ENCODE measurements at places on chromosomes 2 and 18.

DNA sequence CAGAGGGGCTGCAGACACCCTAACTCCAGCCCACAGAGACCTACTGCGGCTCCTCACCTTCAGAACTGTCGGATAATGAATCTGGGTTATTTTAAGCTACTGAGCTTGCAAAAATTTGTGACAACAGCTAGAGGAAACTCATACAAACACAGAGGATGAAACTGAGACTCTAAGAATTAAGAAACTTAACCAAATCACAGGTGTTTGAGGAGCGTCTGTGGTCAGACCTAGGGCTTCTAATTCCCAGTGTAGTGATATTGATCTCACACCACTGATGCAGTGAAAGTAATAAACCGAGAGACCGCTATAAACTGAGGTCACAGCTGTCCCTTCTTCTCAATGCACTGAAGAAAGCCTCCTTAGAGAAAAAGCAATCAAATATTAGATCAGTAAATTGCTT is 110.1 kb downstream of the RGPD3 start:
- no peak for DNase-seq

GRCh38 chr2:126770466-126770865 is 114.5 kb downstream of the GYPC start:
- no peak for DNase-seq

DNA sequence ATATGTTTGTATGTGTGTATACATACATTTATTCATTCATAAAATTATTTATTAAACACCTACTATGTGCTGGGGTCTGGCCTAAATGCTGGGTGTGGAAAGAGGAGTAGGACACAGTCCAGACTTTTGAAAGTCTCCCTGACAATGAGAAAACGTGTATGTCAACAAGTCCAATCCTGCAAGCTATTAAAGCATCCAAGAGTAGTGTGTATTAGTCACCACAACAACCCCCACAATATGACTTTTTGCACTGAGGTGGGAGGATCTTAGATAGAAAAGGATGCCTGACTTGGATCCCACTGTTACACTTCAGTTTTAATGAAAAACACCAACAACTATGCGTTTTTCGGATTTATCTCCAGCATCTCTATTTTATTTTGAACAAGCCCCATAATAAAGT is 446.4 kb downstream of the EPHA4 start:
- DNase-seq, result no peak

DNA sequence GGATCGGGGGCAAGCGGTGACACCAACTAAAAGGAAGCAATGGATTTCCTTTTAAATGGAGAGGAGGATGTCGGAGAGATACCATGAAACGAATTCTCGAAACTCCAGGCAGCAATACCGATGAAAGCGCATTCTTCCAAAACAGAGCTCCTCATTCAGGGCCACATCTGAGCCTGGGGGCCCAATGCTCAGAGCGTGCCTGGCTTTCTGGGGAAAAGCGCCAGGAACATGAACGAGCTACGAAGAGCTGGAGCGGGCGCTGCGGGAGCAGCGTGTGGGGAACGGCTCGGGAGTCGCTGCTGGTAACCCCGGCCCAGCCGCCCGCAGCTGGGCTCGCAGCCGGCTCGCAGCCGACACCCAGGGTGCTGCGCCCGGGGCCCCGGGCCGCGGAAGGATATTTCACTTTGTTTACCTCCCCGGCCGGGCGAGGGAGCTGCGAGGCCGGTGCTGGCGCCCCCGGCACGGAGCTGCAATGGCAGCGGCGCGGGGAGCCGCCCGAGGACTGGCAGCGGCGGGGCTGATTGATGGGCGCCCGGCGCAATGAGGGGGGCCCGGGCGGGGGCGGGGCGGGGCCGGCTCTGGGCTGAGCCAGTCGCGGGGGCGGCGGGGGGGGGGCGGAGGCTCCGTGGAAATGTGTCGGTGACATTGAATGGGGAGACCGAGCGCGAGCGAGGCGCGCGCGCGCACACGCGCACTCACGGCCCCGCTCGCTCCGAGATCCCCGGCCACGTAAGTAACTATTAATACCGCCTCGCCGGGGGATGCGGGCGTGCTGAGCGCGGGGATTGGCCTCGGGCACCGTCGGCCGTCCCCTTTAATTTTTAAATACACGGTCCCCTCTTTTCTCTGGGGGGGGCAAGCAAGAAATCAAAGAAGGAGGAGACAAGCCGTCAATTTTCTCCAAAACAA is at the start of gene TRIB2:
TRIB2 (plus strand) TSS at position 655 of the 909 bp plus-strand sequence. CDS start 1,372 bp downstream, outside the sequence.
- peak; percentile 78 for DNase-seq

GRCh38 chr2:203501873-203502272 is 33.2 kb downstream of the RAPH1 start:
- no peak for DNase-seq

DNA sequence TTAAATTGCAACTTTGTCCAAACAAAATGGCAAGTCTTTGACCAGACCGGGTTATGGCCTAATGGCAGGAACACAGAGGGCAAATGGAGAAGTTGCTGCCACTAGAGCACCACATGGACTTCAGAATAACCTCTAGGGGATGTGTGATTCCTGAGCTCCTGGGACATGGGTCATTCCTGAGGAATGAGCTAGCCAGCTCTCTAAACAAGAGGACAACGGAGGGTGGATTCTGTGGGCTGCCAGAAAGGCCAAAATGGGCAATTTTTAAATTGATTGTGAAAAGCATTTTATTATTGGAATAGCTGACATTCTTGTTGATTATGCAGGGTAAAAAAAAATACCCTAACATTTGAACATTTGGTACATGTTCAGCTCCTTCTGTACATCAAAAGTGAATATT is 109.8 kb upstream of the FZD5 start:
- DNase-seq, result no peak

GRCh38 chr18:23627970-23628369 is 34.7 kb downstream of the ANKRD29 start:
- no peak for DNase-seq

- DNase-seq, result no peak
These were observed 250.8 kb upstream of the CTAGE1 start for GRCh38 chr18:22668496-22668895.

- no peak for DNase-seq
These were observed 111.1 kb downstream of the RIT2 start for GRCh38 chr18:43004421-43004820.

GRCh38 chr2:63669596-63669995 is 80.8 kb downstream of the MDH1 start:
- DNase-seq, result no peak

DNA sequence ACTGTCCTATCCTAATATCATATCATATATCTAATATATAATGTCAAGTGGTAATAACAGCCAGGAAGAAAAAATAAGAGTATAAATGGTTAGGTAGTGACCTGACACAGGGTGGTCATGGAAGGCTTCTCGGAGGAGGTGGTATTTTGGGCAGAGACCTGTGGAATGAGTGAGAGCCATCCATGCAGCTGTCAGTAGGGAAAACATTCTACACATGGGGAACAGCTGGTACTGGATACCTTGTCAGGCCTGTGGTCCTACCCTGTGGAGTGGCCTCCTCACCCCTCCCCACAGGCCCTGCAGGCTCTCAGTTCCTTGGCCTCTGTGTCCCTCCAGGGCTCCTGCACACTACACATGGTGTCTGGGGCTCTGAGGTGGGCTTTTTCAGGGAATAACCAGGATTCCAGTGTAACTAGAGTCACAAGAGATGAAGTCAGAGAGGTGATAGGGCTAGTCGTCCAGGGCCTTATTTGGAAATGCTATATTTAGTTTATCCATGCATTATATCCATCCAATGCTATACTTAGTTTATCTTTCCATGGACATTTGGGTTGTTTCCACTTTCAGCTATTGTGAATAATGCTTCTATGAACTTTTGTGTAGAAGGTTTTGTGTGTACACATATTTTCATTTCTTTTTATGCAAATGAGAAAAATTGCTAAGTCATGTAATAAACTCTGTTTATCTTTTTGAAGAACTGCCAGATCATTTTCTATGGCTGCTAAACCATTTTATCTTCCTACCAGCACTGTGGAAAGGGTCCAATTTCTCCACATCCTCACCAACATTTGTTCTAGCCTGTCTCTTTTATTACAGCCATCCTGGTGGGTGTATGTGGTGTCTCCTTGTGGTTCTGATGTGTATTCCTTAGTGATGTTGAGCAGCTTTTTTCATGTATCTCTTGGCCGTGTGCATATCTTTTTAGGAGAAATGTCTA is 75.6 kb downstream of the TPGS2 start:
- DNase-seq, result peak; percentile 32

DNA sequence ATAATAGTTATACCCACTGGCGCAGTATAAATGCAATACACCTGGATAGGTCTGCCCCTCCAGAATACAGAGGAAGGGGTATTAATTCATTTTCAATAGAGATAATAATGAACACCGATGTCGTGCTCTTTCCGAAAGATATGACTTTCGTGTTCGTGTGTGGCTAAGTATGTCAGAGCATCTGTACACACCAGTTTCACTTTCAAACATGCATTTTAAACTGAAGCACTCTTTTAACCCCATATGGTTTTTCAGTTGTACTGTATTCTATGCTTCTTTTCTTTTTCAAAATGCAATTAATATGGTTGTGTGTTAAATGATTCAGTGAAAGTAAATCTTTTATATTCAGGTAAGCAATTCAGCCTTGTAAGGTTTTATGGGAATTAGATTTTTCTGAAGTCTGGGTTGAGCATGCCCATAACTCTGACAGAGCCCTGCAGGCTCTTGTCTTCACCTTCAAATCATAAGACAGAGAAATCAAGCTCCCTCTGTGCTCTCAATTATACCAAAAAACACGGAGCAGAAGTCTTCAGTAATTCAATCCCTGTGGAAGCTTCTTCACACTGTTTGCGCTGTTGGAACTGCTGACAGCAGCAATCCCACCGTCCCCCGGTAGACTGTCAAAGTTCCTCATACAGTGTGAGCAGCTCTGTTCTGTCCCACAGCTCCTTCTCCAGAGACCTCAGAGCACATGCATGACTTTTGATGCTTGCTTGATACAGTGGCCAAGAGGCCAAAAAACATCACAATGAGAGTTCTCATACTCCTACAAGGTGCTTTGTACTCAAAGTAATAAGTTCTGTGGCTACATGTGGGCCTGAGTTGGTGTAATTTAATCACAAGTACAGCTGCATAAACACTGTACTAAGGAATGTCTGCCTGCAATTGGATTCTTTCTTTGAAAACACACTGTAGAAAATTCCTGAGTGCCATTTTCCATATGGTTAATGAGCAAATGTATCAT is 186.8 kb downstream of the ZNF521 start:
- no peak for DNase-seq

DNA sequence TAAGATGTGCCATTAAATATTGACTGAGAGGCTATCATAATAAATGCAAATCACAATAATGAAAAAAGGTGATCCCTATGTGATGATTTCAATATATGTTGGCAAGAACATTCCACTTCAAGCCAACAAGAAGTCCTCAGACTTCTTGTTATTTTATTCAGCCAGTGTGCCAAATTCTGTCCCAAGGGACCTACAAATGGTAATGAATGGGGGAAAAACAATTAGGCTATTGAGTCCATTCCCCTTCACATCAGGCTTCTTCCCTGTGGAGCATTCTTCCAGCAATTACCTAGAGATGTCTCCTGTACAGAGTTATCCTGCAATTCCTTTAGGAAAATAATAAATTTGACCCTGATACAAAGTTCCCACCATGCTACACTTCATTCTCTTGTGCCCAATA is 144.4 kb downstream of the PIEZO2 start:
- DNase-seq, result peak; percentile 46

- DNase-seq, result no peak
These were observed 46.3 kb upstream of the TANK start for GRCh38 chr2:161113693-161114575.

- no peak for DNase-seq
These were observed 699.7 kb upstream of the ZNF804A start for GRCh38 chr2:183898641-183899040.

DNA sequence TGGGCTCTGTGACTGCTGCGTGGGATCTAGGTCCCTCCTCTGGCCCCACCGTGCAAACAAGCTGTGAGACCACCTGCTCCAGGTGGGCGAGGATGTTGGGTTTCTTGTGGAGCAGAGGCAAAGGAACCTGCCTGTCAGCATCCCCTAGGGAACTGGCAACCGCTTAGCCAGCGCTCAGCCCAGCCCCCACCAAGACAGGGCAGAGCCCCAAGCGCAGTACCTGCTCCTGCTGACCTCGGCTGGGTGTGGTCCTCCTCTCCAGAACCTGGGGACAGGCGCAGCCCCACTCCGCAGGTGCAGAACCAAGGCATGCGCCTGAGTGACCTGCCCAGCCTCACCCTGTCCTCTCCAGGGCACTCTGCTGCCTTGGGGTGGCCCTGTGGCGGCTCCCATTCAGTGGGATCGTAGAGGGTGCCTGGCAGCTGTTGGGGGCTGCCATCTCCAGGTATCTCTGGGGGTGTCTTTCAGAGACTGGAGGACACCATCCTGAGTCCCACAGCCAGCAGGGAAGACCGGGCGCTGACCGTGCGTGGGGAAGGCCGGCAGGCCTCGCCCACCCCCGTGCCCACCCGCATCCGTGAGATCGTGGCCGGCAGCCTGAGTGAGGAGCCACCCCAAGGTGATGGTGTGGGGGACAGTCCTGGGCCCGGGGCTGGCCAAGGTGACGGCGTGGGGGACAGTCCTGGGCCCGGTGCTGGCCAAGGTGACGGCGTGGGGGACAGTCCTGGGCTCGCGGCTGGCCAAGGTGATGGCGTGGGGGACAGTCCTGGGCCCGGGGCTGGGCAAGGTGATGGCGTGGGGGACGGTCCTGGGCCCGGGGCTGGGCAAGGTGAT is 12.3 kb downstream of the CROCC2 start:
- no peak for DNase-seq

DNA sequence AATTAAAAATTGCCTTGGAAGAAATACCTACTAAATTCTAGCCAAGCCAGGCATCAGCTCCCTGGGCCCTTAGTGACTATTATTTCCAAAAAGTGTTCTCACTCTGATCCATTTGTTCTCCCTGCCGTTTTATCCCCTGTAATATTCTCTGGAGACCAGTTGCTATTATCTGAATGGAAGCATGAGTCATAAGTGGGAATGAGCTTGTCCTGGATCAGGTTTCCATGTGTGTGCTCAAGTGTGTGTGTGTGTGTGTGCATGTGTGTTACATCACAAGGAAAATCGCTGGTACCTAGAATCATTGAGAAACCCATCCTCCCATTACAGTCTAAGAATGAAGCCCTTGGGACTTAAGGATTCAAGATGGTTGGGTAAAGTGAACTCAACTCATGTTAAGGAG is 130.3 kb upstream of the CXCR4 start:
- peak; percentile 9 for DNase-seq

DNA sequence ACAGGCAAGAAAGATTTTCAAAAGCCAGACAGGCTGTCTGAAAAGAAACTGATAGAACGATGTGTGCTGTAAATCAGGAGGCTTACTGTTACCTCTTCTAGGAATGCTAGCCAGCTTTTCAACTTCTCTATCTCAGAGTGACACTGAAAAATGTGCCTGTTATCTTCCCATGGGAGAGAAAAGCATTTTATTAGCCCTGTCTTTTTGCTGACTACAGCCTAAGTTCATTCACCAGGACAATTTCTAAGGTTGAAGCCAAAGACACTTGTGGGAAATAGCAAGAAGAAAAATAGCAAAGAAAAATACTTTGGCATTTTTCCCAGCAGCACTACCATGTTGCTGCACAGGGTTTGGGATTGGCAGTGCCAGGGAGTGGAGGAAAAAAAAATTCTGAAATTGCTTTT is 34.0 kb downstream of the ABCB11 start:
- DNase-seq, result no peak

- DNase-seq, result no peak
These were observed 140.2 kb upstream of the SKOR2 start for GRCh38 chr18:47391665-47392064.

GRCh38 chr18:43819397-43819796 is 542.1 kb upstream of the SYT4 start:
- DNase-seq, result no peak

Measured in NCI-H526 (cell line).